HS-5 (cell line): ENCODE measurements at places on chromosomes 11 and 22.

DNA sequence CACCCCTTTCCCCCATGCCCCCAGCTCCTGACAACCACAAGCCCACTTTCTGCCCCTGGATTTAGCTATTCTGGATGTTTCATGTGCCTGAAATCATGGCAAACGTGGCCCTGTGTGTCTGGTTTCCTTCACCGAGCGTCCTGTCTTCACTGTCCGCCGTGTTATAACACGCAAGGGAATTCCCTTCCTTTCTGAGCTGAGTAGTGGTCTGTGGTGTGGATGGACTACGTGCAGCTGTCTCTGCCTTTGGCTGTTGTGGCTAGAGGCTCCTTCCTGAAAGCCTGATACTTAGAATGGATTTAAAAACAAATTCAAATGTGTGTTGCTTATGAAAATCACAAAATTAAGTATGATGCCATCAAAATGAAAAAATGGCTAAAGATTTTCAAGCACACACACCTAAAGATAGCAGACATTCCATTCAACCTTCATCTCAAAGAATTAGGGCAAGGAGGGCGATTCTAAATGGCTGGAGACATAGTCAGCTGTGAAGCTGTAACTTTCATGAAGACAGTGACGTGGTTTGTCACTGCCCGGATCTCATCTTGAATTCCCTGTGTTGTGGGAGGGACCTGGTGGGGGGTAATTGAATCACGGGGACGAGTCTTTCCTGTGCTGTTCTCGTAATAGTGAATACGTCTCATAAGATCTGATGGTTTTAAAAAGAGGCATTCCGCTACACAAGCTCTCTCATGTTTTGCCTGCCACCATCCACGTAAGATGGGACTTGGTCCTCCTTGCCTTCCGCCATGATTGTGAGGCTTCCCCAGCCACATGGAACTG, 30.5 kb downstream of the KCNQ1 start:
- DNase-seq, result no peak

GRCh38 chr22:19995611-19996339, 20.8 kb downstream of the ARVCF start:
- DNase-seq, result no peak

GRCh38 chr11:60859616-60860250, 4.0 kb upstream of the PTGDR2 start:
- no peak for DNase-seq

DNA sequence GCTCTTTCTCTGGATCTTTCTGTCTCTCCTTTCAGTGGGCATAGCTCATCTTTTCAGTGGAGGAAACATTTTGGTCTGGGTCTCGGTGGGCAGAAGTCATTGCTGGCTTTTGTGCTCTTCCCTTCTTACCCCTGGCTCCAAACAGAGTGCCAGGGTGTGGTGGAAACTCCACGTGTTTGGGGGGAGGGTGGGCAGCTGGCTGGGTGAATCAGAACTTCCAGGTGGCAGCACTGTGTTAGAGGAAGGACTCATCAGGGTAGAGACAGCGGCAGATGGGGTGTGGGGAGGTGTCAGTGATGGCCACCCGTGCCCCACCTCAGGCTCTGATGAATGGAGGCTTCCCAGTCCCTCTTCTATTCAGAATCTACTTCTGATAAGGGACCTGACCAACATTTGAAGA, 114.0 kb downstream of the GRIK4 start:
- DNase-seq, result no peak

GRCh38 chr11:67276781-67277230, 10.5 kb downstream of the GRK2 start:
- DNase-seq, result no peak

GRCh38 chr11:59479906-59480305, 6.8 kb downstream of the OR4D10 start:
- no peak for DNase-seq

DNA sequence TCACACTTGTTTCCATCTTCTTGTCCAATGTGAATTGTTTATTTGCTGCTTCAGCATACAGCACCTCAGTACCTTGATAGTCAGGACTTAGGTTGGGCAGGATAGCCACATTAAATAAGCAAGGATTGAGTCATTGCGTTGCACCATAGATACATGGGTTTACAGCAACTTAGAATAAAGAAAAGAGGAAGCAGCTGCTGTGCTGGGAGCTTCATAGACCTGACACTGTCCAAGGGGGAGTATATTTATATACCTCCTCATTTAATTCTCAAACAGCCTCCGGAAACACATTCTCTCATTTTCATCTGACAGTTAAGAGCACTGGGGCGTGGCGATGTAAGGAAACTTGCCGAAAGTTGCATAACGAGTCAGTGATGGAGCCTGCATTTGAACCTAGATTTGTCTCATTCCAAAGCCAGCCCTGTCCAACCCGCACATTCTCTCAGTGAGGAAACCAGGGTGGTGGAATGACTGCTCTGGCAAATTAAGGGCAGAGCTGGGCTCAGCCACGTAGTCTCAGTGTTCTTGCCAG, 42.2 kb downstream of the UBASH3B start:
- DNase-seq, result peak; percentile 42

GRCh38 chr11:47185305-47186075, 744 bp downstream of the PACSIN3 start:
- no peak for DNase-seq

GRCh38 chr22:29152954-29153719, 52.6 kb upstream of the EMID1 start:
- DNase-seq, result no peak

DNA sequence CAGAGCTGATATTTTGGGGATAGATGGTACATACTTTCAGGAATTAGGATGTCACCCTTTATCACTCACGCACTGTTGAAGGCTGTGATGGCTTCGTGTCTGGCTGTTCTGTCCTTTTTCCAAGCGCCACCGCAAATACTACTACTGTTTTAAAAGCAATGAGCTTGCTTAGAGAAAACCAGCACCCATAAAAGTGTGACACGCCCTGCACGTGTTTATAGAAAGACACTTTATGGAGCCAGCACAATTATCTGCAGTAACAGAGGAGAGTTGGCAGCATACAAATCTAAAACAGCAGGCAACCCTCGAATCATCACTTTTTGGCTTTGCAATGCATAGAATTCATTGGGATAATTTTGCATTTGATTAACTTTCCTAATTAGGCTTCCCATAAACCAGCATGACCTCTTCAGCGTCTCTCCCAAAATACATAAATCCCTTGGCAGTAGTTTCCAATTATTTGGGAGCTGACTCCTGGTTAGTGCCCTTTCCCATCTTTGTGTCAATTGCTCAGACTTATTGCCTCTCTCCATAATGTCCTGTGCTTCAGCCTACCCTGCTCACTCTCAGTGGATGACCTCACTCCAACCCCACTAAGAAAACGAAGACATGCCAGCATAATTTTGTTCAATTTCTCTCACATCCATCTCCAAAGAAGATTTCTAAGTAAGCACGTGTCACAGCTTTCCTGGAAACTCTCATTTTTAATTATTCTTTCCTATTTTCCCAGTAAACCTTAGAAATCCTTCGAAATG, 118.7 kb upstream of the LARGE1 start:
- DNase-seq, result no peak

- no peak for DNase-seq
These were observed 56.8 kb upstream of the ALX4 start for GRCh38 chr11:44366741-44367140.

- DNase-seq, result no peak
These were observed 67.5 kb downstream of the ARFGAP2 start for GRCh38 chr11:47109051-47109726.

DNA sequence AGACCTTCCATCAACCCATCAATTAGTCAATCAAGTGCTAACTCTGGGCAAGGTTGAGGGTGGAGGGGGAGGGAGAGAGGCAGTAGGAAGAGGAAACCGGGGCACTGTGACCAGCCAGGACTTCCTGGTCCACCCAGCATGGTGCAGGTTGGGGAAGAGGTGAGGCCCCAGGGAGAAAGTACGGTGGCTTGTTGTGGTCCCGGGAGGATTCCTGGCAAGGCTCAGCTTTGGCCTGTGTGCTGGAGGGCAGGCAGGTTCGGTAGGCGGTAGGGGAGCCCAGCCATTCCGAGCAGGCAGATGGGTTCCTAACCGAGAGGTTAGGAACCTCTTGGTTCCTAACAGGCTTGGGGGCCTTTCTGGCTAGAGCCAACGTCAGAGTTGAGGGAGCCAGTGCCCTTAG, 10.8 kb downstream of the ST14 start:
- DNase-seq, result no peak

GRCh38 chr11:29518389-29519174, 498.2 kb downstream of the KCNA4 start:
- no peak for DNase-seq

- DNase-seq, result peak; percentile 36
These were observed 61.6 kb downstream of the DYNC2H1 start for GRCh38 chr11:103170865-103171264.

DNA sequence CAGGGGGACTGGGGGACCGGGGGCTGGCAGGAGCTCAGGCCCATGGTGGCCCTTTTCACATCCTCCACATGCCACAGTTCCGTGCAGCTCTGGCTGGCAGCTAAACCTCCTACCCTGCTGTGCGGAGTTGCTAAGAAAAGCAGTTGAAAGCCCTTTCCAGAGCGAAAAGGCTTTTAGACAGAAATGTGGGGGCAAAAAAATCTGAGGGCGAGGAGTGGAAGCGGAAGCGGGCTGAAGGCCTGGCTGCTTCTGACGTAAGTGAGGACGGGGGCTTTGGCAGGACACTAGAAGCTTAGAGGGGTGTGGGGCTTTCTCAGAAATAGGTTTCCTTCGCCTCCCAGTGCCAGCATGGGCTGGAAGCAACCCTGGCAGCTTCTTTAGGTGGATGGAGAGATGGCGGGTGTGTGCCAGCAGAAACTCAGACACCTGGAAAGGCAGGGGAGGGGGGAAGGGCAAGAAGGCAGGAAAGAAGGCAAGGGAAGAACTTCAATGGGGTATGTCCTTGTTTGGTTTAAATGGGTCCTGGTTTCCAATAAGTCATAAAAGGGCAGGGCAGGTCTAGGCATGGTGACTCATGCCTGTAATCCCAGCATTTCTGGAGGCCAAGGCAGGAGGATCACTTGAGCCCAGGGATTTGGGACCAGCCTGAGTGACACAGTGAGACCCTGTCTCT, 11.2 kb upstream of the DGKZ start:
- DNase-seq, result no peak

GRCh38 chr11:118106789-118107335, 20.1 kb upstream of the SMIM35 start:
- DNase-seq, result peak; percentile 15

DNA sequence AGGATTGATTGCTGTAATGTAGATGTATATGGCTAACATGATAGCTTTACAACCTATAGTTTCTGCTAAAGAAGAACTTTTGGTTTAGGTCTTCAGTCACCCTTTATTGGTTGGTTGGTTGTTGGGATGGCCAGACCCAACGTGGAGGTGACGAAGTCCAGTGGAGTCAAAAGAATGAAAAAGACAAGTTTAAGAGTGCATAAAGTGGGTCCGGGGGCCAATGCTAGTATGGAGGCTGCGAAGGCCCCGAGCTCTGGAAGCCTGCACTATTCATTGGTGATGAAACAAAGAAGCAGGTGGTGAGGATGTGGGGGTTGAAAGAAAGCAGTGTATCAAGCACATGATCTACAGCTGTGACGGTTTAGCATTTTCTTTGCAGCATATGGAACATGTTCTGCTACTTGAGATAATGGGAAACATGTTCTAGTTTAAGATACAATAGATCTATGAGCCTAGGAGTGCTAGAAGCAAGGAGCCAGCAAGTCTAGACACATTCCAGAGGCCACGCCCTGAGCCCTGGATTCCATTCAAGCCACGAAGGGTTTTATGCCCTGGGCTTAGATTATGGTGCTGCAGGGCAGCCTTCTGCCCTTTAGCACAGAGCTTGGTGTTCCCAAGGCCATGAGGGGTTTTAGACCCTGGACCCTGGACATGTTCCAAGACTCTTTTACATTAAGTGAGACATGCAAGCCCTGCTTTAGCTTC, 6.3 kb downstream of the TCP11L1 start:
- DNase-seq, result no peak

- DNase-seq, result no peak
These were observed 582 bp upstream of the ATP6V1E1 start for GRCh38 chr22:17629173-17629489.

DNA sequence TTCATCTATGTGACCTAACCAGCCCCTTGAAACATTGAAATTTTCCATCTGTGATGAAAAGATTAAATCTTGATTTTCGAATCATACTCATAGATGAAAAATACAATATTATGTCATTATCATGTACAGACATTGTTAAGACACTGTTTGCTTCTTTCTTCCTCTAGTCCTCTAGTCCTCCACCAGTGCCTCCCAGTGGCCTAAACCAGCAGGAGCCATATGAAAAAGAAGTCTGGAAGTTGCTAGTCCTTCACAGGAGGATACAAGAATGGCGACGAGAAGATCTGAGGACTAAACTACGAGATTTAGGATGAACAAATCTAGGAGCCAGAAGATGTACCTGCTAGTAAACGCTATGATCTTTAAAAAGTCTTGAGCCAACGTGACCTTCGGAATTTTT, 134.1 kb downstream of the SLC17A6 start:
- DNase-seq, result no peak

DNA sequence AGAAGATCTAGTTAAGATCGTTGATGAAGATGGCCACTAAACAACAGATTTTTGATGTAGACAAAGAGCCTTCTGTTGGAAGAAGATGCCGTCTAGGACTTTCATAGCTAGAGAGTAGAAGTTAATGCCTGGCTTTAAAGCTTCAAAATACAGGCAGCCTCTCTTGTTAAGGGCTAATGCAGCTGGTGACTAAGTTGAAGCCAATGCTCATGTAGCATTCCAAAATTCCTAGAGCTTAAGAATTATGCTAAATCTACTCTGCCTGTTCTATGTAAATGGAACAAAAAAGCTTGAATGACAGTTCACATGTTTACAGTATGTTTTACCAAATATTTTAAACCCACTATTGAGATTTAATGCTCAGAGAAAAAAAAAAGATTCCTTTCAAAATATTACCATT, 492.6 kb downstream of the CNTN5 start:
- DNase-seq, result no peak

DNA sequence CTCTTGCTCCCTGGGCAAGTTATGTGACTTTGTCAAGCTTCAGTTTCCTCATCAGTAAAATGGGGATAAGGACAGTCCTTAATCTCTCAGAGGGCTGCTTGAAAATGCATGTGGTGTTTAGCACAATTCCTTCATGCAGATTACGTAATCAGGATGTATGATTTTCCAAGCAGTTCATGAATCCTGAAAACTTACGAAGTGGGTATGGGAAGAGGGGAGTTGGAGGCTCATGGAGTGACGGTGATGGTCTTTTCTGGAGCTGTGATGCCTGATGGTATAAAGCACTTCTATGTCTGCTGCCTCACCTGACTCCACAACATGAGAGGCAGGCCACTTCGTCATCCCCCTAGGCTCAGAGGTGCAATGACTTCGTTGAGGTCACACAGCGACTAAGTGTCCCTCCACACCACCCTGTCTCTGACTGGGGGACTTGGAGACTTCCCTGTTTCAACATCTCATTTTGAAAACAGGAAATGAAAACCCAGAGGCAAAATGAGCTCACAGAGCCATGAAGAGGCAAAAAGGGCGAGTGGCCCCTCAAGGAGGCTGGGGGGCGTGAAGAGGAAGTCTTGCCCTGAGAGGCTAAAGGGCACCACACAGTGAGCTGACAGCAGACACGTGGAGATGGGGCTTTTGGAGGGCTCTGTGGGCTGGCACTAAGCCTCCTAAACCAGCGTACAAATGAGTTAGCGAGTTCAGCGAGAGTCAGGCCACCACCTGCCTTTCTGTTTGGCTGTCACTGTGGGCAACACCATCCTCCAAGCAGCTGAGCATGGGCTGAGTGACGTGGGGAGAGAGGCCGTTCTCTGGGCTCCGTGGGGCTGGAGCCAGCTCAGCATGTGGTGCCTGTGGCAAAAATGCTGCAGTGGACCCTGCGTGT, 10.1 kb downstream of the MCM5 start:
- DNase-seq, result no peak
